Right lobe of liver (tissue), 6 donors: ENCODE measurements at places on chromosomes 5 and 9. TPM values are rescaled to one million over a fixed set of nuclear protein-coding genes. Genes with fewer than 3 reads are reported as not detected.

The PLCXD3 gene
- 3.5 TPM for total RNA-seq

DNA sequence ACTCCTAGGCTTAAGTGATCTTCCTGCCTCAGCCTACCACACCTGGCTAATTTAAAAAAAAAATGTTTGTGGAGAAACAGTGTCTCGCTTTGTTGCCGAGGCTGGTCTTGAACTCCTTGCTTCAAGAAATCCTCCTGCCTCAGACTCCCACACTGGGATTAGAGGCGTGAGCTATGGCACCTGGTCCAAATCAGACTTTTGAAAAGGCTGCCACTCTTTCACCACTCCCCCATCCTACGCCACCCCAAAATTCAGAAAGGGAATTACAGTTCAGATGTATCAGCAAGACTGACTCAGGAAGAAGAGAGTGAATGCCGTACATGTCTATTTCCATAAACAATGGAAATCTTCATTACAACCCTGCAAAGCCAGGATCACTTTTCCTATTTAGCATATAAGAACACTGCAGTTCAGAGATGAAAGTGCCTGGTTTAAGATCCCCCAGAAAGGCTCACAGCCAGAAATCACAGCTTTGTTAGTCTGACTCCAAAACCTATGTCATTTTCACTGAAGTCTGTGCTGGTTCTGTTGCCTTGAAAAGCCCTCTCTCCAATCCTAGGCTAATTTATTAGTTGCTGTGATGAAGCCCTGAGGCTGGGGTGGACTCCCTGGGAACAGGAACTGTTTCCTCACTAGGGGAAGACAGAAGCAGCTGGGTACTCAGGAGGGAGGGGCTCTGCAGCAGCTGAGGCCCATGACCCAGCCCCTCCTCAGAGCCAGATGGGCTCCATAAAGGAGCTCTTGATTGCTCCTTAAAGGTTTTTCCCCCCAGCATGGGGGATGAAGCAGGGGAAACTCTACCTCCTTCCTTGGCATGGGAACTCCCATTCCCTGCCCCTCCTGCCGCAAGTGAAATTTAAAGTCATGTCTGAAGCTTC lies 3.1 kb downstream of the FBLL1 start:
- H3K27me3 ChIP-seq = no peaks in the 10 kb centered on the region
- no peak overlapping the region for H3K4me3 ChIP-seq
- no peaks in the 10 kb centered on the region for H3K4me1 ChIP-seq
- no peaks in the 10 kb centered on the region for H3K36me3 ChIP-seq
- no peak overlapping the region for H3K27ac ChIP-seq
- DNase-seq = no peak

- DNase-seq = no peak
- H3K4me1 ChIP-seq = no peaks in the 10 kb centered on the region
- no peak overlapping the region for H3K27ac ChIP-seq
- no peaks in the 10 kb centered on the region for H3K27me3 ChIP-seq
- H3K4me3 ChIP-seq = no peak overlapping the region
These were observed 60.8 kb downstream of the SH3TC2 start for GRCh38 chr5:149002053-149002452.

- peaks cover 23% of the 10 kb centered on the region for H3K4me1 ChIP-seq
- H3K27ac ChIP-seq = no peak overlapping the region
- H3K27me3 ChIP-seq = no peaks in the 10 kb centered on the region
- no peaks in the 10 kb centered on the region for H3K36me3 ChIP-seq
- H3K4me3 ChIP-seq = no peak overlapping the region
These were observed 26.2 kb upstream of the ACOT12 start for GRCh38 chr5:81420039-81420667.

DNA sequence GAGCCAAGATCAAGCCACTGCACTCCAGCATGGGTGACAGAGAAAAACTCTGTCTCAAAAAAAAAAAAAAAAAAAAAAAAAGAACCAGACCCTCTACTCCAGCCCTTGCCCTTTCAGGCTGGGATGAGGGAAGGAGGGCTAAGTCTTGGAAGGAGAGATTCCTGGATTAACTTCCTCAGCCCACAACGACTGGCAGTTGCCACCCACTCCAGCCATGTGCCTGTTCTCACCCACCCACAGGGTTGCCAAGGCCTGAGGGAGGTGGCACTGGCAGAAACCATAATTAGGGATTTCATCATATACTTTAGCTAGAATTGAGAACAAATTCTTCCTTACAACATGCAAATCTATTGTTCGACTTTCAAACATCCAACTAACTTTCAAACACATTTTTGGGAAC lies 87.8 kb upstream of the SLC30A5 start:
- no peaks in the 10 kb centered on the region for H3K27me3 ChIP-seq
- H3K4me3 ChIP-seq = no peak overlapping the region
- H3K36me3 ChIP-seq = no peaks in the 10 kb centered on the region
- H3K27ac ChIP-seq = no peak overlapping the region
- H3K4me1 ChIP-seq = no peaks in the 10 kb centered on the region
- DNase-seq = no peak

DNA sequence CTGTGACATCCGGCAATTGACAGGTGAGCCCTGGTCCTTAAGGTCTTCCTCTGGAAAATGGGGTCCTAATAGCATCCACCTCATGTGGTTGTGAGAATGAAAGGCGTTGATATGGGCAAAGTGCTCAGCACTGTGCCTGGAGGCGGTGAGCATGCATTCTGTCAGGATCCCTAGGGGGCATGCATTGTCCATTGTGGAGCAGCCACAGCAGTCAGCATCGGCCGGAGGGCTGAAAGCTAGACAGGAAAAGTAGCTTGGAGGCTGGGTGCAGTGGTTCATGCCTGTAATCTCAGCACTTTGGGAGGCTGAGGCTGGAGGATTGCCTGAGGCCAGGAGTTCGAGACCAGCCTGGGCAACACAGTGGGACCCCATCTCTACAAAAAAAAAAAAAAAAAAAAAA lies 122.2 kb downstream of the LHX2 start:
- no peaks in the 10 kb centered on the region for H3K4me1 ChIP-seq
- no peak overlapping the region for H3K27ac ChIP-seq
